SK-N-SH (cell line): ENCODE measurements at places on chromosomes 3 and 15. TPM values are rescaled to one million over a fixed set of nuclear protein-coding genes. Genes with fewer than 3 reads are reported as not detected.

DNA sequence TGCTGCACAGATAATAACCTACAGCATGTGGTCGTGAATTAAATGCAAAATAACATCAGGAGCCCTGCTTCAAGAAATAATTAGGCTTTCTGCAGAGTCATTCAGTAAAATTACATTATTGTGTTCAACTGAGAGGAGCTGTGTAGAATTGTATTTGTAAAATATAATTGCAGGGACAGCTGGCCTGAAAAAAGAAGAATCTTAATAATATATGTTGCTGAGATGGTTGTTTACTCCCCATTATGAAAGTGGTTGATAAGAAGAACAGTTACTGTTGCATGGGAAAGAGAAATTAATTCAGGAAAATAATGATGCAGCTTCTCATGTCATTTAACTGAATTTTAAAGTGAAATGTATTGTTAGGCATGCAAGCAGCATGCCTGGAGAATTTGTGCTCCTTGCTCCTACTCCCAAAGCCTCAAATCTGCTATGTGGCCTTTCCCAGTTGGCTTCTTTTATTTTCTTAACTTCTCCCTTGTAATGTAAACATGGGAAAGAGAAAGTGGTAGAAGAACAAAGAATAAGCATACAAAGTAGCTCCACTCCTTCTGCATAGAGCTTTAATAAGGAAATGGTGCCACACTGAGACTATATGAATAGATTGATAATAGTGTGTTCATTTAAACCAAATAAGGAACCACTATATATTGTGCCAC, 100.1 kb downstream of the VGLL3 start:
- no peaks in the 10 kb centered on the region for H3K36me3 ChIP-seq
- no peaks in the 10 kb centered on the region for H3K4me1 ChIP-seq

- no peak overlapping the region for H3K4me3 ChIP-seq
- DNase-seq: no peak
- H3K27ac ChIP-seq: peak overlapping the region; percentile 58
Observed at GRCh38 chr3:132605374-132605792, 8.3 kb downstream of the ACKR4 start.

SERINC4 gene
- 0.05 TPM in 1 of 2 replicates, not detected in the other for polyA plus RNA-seq

GRCh38 chr3:40191850-40192448, 117.6 kb upstream of the EIF1B start:
- H3K27me3 ChIP-seq: no peaks in the 10 kb centered on the region
- DNase-seq: peak; percentile 71
- H3K4me1 ChIP-seq: peaks cover 11% of the 10 kb centered on the region; the same call in 1 of the 2 replicates
- no peak overlapping the region; the same call in 1 of the 2 replicates for H3K4me3 ChIP-seq
- H3K27ac ChIP-seq: no peak overlapping the region

DNA sequence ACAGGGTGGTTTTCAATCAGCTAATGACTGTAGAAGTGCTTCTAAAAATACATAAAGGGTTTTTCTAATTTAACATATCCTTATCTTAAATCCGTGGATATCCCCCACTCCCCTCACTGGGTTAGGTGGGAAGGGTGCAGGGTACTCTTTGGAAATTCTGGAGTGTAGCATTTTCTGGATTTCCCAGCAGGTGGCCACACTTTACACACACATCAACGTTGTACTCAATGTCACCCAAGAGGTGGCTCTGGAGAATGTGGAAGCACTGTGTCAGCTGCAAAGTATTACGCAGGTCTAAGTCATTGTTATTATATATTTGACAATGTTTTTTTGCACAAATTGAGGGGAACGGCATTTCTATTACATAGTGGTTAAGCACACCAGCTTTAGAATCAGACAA, 168.8 kb downstream of the CHDH start:
- peak; percentile 40 for DNase-seq
- H3K27me3 ChIP-seq: no peaks in the 10 kb centered on the region; the same call in 1 of the 2 replicates
- H3K4me1 ChIP-seq: peaks cover 41% of the 10 kb centered on the region

SNX1 gene
- polyA plus RNA-seq: 80.7 and 95.7 TPM in 2 replicates

- H3K27me3 ChIP-seq: no peaks in the 10 kb centered on the region
- no peaks in the 10 kb centered on the region for H3K36me3 ChIP-seq
- H3K4me1 ChIP-seq: no peaks in the 10 kb centered on the region; the same call in 1 of the 2 replicates
- H3K4me3 ChIP-seq: no peak overlapping the region
- H3K27ac ChIP-seq: no peak overlapping the region
Observed at GRCh38 chr3:59320080-59320479, 270.3 kb upstream of the CFAP20DC start.

DNA sequence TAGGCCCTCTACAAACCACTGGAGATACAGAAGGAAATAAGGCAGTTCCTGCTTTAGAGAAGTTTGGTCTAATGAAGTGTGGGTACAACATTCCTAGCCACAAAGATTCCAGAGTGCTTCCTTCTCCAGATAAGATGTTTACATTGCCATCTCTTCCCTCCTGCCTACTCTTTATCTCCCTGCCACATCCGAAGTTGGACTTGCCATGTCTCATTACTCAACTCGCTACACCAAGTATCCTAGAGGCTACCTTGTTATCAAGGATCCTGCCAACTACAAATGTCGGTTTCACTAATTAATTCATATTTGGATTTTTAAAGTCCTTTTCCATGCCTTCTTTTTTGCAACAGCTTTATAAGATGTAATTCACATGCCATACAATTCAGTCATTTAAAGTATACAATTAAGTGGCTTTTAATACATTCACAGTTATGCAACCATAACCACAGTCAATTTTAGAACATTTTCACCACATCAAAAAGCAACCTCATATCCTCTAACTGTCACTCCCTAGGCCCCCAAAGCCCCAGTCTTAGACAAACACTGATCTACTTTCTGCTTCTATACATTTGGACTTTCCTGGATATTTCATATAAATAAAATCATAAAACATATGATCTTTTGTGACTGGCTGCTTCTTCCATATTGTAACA, 53.7 kb upstream of the CSTA start:
- no peaks in the 10 kb centered on the region for H3K36me3 ChIP-seq
- no peaks in the 10 kb centered on the region for H3K4me1 ChIP-seq
- H3K4me3 ChIP-seq: no peak overlapping the region
- no peak overlapping the region for H3K27ac ChIP-seq
- H3K27me3 ChIP-seq: no peaks in the 10 kb centered on the region; the same call in 1 of the 2 replicates

DNA sequence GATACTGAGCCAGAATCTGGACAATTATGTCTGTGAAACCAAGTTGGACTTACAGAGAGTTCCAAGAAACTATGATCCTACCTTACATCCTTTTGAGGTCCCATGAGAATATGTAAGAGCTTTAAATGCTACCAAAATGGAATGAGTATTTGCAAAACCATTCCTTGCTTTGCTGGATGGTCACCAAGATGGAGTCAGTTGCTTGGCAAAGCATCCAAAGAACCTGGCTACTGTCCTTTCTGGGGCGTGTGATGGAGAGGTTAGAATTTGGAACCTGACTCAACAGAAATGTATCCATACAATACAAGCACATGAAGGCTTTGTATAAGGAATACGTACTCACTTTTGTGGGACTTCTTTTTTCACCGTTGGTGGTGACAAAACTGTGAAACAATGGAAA, 36.2 kb downstream of the AP4E1 start:
- no peaks in the 10 kb centered on the region for H3K27me3 ChIP-seq
- peaks cover 54% of the 10 kb centered on the region for H3K36me3 ChIP-seq
- H3K4me1 ChIP-seq: no peaks in the 10 kb centered on the region; the same call in 1 of the 2 replicates
- no peak overlapping the region for H3K4me3 ChIP-seq
- H3K27ac ChIP-seq: no peak overlapping the region

- H3K4me1 ChIP-seq: no peaks in the 10 kb centered on the region
- no peaks in the 10 kb centered on the region for H3K27me3 ChIP-seq
- H3K36me3 ChIP-seq: no peaks in the 10 kb centered on the region
- DNase-seq: peak; percentile 14
- H3K27ac ChIP-seq: no peak overlapping the region
Observed at GRCh38 chr3:126419151-126419703, 24.5 kb downstream of the CFAP100 start.

- H3K36me3 ChIP-seq: peaks cover 14% of the 10 kb centered on the region
- H3K4me1 ChIP-seq: no peaks in the 10 kb centered on the region
- no peaks in the 10 kb centered on the region for H3K27me3 ChIP-seq
- H3K4me3 ChIP-seq: no peak overlapping the region
- DNase-seq: no peak
Observed at GRCh38 chr3:9779721-9780457, 10.1 kb upstream of the CAMK1 start.

CCDC9B gene
- 13.7 and 14.2 TPM in 2 replicates for polyA plus RNA-seq

DNA sequence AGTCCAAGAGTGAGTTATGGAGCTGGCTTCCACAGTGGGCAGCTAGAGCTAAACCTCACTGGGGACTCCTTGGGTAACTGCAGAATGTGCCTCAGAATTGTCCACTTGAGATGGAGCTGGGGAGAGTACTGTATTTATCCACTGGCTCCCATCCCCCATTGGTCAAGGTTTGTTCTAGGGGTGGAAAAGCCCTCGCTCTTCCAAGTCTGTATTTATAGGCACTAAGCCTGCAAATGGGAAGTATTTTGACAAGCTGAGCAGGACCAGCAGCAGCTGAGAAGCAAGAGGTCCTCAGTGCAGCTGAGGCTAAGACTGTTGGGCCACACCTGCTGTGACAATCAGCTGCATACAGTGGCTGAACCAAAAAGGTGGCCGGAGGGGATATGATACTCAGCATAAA, 5.8 kb downstream of the USP13 start:
- no peak overlapping the region for H3K4me3 ChIP-seq
- H3K36me3 ChIP-seq: no peaks in the 10 kb centered on the region
- peaks cover 6% of the 10 kb centered on the region; the same call in 1 of the 2 replicates for H3K4me1 ChIP-seq

PAQR9 gene
- polyA plus RNA-seq: 0.10 and 0.16 TPM in 2 replicates

GRCh38 chr3:28250999-28251398, 9.6 kb downstream of the CMC1 start:
- no peaks in the 10 kb centered on the region for H3K36me3 ChIP-seq
- no peak overlapping the region for H3K4me3 ChIP-seq
- no peak overlapping the region for H3K27ac ChIP-seq
- 0 out of 2 replicates have a peak, but pooled peaks cover 4% of the 10 kb centered on the region for H3K4me1 ChIP-seq
